CD4-positive, alpha-beta T cell treated with Interleukin-17A for 1 hour (primary cell): ENCODE measurements at places on chromosomes 13 and 19.

GRCh38 chr19:35717665-35718344 lies at the start of gene KMT2B:
KMT2B (plus strand) TSS chr19:35718003; CDS start chr19:35718019, 16 bp downstream.
- no peak for DNase-seq

DNA sequence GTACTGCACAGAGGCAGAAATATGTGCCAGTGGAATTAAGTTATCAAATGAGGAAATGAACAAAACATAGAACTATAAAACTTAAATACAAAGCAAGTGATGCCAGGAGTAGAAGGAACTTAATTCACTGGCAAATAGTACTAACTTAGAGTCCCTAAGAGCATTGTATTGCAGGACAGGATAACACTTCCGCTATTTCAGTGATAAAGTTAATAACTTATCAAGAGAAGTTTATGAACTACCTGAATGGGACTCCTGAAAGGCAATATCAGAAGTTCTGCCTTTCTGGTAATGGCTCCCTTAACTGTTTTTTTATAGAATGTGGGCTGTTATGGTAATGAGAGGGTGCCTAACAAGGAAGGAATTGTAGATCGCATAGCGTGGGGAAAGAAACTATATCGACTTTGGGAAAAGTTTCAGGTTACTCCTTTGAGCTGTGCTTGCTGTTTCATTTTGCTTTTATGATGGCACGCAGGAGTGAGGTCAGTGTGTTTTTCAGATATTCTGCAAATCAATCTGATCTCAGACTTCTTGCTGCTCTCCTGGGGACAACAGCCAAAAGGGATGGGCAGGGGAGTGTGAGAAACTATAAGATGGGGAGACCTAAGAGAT lies 95.3 kb upstream of the MLNR start:
- DNase-seq = no peak

- DNase-seq = no peak
Observed at GRCh38 chr13:100298691-100299090, 209.8 kb downstream of the PCCA start.

GRCh38 chr13:42814868-42815267 lies 33.5 kb downstream of the FAM216B start:
- no peak for DNase-seq

DNA sequence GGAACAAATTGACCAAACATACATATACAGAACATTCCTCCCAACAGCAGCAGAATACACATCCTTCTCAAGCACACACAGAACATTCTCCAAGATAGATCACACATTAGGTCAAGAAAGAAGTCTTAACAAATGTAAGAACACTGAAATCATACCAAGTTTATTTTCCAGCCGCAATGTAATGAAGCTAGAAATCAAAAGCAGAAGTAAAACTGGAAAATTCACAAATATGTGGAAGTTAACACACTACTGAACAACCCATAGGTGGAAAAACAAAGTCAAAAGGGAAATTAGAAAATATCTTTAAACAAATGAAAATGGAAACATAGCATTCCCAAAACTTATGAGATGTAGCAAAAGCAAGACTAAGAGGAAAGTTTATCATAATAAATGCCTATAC lies 692.6 kb downstream of the DIAPH3 start:
- no peak for DNase-seq
